ENCODE measurements at places on chromosomes 7 and 10. TPM values are rescaled to one million over a fixed set of nuclear protein-coding genes. Genes with fewer than 3 reads are reported as not detected.

Gene IGF2BP3
- total RNA-seq: 117 TPM

Gene C1GALT1
- total RNA-seq: 31.1 TPM

Gene NUPR2
- total RNA-seq: not detected

Gene LLCFC1
- total RNA-seq: not detected

Gene ZNF503
- total RNA-seq: 2.7 TPM
